ENCODE measurements at places on chromosomes 4 and X.
A peak's percentile ranks its signal among the peaks of the same experiment; 100 is the strongest.

DNA sequence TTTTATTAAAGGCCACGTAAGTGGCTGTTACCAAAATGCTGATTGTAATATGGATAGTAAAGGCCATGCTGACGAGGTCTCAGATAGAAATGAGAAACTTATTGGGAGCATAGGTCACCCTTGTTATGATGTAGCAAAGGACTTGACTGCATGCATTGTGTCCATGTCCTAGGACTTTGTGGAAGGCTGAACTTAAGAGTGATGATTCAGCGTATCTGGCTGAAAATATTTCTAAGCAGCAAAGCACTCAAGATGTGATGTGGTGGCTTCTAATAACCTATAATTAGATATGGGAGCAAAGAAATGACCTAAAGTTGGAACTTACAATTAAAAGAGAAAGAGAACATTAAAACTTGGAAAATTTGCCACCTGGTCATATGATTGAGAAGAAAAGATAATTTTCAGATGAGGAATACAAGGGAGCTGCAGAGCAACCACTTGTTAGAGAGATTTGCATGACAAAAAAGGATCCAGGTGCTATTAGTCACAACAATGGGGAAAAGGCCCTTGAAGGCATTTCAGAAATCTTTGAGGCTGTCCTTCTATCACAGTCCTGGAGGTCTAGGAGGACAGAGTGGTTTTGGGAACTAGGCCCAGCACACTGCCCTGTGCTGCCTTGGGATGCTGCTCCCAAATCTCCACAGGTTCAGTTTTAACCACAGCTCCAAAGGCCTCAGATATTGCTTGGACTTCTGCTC is 793.7 kb upstream of the LCORL start:
- DNase-seq, result no peak

GRCh38 chr4:114136069-114136468 is 156.6 kb upstream of the ARSJ start:
- DNase-seq, result peak; percentile 17

- no peak for DNase-seq
Measured at GRCh38 chrX:153640045-153640686, 6.8 kb upstream of the DUSP9 start.

DNA sequence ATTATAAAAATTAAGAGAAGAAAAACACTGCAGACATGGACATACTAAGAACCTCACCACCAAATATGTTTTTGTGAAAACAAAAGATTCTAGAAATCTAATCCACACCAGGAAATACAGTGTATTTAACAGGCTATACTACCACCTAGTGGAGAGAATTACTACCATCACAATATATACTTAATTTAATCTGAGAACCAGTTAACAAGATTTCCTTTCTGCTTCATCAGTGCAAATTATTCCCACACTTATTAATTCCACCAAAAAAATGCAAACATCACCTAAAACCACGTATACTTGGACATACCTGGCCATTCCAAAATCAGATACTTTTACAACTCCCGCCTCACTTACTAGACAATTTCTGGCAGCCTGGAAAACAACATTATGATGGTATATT is 7.0 kb upstream of the TXK start:
- peak; percentile 68 for DNase-seq

- DNase-seq, result no peak
Measured at GRCh38 chr4:173698557-173699262, 168.7 kb upstream of the HAND2 start.

DNA sequence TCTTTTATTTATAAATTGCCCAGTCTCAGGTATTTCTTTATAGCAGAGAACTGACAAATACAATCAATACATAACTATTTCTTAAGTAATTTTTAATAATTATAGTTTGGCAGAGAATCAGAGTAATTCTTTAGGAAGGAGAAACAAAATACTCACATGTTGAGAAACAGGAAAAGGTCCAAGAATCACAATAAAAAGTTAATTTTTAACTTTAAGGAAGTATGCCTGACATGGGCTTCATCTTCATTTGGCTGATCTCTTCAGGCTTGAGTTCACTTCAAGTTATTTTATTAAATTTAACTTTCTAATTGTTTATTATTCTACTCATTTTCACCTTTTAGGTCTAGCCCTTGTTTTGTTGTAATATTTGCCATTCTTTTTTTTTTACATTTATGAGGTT is 36.1 kb upstream of the RNF150 start:
- no peak for DNase-seq

DNA sequence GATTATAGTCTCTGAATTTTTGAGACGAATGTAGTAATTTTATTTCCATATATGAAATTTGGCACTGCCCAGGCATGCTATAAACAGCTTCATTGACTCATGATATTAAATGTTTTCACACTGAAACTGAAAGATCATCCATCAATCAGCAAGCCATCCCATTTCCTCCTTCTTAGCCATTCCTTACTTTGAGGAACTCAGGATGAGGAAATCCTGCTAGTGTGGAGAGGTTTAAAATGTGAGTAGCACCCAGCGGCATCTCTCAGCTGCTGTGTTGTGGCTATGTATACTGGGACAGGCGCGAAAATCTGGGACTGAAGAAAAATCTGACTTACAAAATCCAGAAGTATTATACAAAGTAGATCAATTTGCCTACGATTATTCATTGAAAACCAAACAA is 52.1 kb downstream of the PTCHD1 start:
- no peak for DNase-seq

GRCh38 chrX:111830571-111830970 is 45.4 kb upstream of the TRPC5OS start:
- no peak for DNase-seq

DNA sequence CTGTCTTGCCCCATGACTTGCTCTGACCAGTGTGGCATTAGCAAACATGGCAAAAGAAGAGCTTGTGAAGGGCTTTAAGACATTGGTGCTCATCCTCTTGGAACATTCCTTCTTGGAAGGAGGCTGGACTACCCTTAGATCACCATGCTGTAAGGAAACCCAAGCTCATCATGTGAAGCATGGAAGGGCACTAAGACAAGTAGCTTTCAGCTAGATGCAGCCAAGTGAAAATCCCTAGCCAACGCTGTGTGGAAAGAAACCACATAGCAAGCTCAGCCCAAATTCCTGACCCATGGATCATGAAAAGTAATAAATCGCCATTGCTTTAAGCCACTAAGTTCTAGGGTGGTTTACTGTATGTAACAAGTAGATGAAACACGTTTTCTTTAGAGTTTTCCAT is 12.4 kb upstream of the PACRGL start:
- DNase-seq, result peak; percentile 57

DNA sequence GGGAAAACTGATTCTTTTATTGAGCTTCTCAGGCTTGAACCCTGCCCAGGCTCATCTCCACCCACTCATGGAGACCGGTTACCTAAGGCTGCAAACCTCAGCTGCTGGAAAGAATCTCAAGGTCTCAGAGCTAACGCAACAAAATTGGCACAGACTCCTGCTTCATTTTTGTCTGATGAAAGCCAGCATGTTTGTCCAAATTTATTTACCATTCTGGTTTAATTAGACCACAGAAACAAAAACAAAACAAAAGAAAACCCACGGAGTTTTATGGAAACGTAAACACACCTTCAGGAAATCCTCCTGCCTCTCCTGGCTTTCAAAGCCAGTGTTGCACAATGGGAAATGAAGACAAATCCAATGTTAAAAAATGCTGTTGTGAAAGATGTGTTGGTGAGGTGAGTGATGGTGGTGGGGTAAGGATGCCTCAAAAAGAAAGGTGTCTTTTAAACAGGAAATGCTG is 56.4 kb upstream of the PDLIM3 start:
- peak; percentile 80 for DNase-seq

GRCh38 chr4:183240581-183241321 is 79.3 kb downstream of the CLDN22 start:
- DNase-seq, result no peak

GRCh38 chr4:82268050-82268825 is 105.6 kb downstream of the HNRNPD start:
- peak; percentile 69 for DNase-seq

- DNase-seq, result no peak
Measured at GRCh38 chrX:51215856-51216255, 116.8 kb upstream of the NUDT10 start.

GRCh38 chr4:186704057-186704456 is 19.6 kb downstream of the FAT1 start:
- no peak for DNase-seq

- DNase-seq, result no peak
Measured at GRCh38 chr4:11337287-11337686, 91.4 kb downstream of the HS3ST1 start.

DNA sequence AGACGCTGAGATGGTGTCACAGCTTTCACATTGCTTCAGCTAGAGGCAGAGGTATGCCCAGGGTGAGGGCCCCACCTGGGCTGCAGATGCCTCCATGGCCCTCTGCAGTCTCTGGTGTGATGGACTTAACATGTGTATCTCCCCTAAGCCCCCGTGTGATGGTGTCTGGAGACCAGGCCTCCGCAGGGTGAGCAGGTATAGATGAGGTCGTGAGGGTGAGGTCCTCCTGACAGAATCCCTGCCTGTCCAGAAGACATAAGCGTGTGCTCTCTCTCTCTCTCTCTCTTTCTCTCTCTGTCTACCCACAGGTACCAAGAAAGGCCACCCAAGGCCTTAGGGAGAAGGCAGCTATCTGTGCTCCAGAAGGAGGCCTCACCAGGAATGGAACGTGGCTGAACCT is 50.9 kb downstream of the CPZ start:
- no peak for DNase-seq

DNA sequence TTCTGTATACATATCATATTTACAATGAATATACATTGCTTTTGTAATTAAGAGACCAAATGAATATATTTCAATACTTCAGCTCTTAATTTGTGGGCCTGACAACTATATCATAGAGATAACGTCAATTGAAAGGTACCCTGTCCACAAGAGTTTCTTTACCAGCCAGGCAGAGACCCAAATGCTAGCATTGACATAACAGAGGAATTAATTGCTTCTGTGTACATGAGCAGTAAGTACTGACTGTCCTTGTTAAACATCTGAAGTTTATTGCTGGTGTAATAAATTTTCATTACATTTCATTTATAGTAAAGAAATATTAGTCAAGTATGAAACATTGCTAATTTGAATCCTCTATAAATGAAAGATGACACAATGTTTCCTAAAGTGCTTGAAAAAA is 910.8 kb downstream of the CCSER1 start:
- DNase-seq, result no peak

GRCh38 chrX:7420717-7421116 is 272.8 kb upstream of the PUDP start:
- no peak for DNase-seq

DNA sequence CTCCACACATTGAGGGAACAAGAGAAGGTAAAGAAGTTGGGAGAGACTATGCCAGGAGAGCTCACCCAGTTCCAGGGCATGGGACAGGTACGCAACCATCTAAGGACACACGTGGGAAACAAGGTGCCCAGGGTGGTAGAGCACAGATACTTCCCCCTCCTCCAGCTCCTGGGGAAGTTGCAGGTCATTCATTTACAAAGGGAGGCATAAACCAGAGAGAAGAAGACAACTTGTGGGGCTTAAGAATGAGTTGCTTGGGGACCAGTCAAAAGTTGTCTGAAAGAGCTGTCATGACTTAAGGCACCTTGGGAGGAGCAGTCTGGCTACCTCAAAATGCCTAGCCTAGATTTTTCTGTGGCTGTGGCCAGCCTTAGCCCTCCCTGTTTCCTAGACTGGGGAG is 186.2 kb downstream of the PTTG2 start:
- no peak for DNase-seq

DNA sequence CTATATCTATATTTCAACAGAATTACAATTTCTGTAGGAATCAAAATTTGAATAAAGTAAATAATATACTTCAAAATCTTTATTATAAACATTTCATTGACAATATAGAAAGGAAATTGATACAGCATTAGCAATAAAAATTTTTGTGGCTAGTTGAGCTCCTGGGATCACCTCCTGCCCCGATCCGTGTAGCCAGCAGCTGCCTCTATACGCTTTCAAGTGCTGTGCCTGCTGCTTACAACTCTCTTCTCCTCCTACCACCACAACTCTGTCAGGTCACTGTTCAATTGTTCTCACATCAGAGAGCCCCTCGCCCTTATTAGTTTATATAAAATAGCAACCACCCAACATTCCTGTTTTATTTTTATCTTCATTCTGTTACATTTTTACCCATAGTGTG is 27.6 kb downstream of the INPP4B start:
- DNase-seq, result peak; percentile 10

DNA sequence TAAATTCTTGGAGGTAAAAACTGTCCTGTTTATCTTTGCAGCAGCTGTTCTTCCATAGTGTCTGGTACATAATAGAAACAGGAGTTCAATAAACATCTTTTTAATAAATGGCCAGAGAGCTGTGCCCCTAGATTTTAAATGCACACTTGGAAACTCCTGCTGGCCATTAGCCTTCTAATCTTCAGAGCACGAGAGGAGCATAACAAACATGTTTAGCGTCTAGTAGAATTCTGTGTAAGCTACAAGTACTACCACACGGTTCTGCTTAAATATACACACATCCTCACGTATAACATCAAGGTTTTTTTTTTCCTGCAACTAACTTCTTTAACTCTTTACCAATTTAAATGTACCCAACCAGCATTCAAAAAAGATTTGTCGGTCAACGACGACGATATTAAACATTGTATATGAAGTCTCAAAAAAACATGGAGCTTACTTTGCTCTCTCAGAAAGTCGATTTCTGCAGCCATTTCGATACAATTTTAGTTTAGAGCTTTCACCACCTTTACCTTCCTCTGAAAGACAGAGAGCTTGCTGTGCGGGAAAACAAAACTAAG is 628 bp downstream of the SCLT1 start:
- DNase-seq, result peak; percentile 30

GRCh38 chr4:67934628-67935027 is 28.7 kb downstream of the TMPRSS11A start:
- no peak for DNase-seq

DNA sequence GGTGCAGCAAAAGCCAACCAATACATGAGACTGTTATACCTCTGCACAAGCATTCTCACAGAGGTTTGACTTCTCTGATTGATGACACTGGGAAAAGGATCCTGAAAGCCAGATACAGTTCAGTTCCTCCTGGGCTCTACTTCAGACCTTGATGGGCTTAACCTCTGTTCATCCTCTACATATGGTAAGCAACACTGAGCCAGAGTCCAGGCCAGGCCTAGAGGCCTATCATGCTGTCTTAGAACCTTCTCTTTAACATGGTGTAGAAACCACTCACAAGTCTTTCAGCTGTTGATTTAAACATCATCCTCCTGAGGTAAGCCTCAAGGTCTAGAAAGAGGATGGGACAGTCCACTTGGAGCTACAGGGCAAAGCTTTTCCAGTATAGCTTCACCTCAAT is 9.2 kb downstream of the MAD2L1 start:
- no peak for DNase-seq
